ENCODE measurements at places on chromosomes 12 and 14. TPM values are rescaled to one million over a fixed set of nuclear protein-coding genes. Genes with fewer than 3 reads are reported as not detected.

Gene MYH7
- 0.12 TPM for total RNA-seq

DNA sequence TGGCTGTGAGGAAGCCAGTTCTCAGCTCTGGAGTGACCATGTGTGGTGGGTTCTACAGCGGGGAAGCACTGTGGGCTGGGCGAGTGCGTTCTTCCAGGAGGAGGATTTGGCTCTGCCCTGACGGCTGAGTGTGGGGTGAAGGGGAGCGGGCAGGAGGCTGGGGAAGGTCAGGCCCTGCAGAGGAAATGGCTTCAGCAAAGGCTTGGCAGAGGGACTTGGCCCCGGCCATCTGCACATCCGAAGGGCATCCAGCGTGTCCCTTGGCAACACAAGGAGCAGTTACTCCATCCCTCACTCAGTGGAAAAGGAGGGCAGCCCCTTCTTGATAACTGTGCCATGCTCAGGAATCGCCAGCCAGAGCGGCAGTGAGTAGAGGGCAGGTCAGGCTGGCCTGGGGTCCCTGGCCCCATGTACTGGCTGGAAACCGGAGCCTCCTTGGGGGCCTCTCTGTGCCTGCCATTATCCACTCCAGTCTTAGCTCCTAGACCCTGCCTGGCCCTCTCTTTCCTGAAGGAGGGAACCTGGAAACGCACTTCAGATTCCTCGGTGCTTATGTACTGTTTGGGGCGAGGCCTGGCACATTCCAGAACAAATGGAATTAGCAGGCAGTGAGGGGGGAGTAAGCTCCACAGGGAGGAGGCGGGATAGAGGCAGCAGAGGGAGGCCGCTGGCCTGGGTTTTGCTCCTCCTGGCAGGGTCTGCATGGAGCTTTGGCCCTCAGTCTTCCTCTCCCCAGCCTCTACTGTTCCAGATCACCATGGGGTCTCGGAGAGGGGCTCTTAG lies 133.6 kb upstream of the NCOR2 start:
- peak; percentile 82 for DNase-seq

- no peak for DNase-seq
Measured at GRCh38 chr12:90226211-90226610, 517.6 kb upstream of the ATP2B1 start.

GRCh38 chr14:99632410-99633035 lies 12.4 kb upstream of the HHIPL1 start:
- DNase-seq, result no peak

DNA sequence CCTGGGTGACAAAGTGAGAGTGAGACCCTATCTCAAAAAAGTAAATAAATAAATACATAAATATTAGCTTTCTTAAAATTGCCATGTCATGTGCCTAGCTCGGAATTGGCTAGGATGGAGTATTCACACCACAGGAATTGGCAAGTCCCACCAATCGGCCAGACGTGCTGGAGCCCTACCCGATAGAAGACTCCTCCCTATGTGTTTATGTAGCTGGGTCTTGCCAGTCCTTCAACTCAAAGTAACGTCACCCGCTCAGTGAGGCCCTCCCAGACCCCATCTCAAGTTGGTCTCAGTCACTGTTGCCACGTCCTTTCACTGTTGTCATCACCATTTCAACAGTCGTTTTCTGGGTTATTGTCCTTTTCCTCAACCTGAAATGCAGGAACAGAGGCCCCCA lies 20.2 kb downstream of the VRTN start:
- peak; percentile 33 for DNase-seq

GRCh38 chr14:94469261-94469660 lies 6.7 kb downstream of the SERPINA9 start:
- no peak for DNase-seq

Gene SLC39A2
- total RNA-seq, result not detected

Gene IL22
- not detected for total RNA-seq

- DNase-seq, result no peak
Measured at GRCh38 chr14:86712176-86712575, 1182.2 kb downstream of the FLRT2 start.
